ENCODE measurements at places on chromosomes 6 and 20.

DNA sequence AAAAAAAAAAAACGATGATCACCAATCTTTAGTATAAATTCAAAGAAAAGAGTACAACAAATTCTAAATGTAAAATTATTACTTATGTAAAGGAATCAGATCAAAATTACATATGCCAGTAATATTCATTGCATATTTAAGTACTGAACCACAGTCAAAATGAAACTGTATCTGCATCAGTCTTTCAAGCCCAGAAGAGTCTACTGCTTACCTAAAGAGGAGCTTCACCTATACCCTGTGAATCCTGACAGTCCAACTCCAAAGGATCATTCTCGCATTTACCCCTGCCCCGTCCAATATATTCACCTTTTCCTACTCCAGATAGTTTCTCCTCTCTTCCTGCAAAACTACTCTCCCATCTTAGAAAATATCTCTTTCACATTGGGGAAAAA, 9.2 kb downstream of the ATG5 start:
- DNase-seq = no peak

- no peak for DNase-seq
Observed at GRCh38 chr20:53943522-53944291, 126.7 kb downstream of the BCAS1 start.

GRCh38 chr6:34138914-34139510, 6.9 kb downstream of the GRM4 start:
- DNase-seq = no peak

DNA sequence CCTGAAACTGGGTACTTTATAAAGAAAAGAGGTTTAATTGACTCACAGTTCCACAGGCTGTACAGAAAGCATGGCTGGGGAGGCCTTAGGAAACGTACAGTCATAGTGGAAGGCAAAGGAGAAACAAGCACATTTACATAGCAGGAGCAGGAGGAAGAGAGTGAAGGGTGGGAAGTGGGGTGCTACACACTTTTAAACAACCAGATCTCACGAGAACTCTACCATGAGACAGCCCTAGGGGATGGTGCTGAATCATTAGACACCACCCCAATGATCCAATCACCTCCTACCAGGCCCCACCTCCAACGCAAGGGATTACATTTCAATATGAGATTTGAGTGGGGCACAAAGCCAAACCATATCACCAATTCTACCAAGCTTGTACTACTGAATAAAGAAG, 7.4 kb upstream of the FNDC1 start:
- DNase-seq = no peak

DNA sequence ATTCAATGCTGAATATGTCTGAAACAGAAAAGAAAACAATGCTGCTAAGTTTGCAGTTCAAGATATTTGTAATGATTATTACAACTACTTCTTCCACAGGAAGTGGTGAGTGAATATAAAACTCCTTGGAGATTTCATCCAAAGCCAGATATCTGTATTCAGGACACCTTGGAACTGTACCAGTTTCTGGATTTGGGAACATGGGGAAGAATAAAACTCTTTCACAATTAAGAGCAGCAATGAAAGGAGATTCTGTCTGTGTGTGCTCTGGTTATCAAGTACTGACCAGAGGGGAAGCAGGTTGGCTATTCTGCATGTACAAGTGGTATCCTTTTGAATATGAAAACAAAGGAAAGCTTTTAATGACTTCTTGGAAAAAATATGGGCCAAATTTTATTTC, 21.1 kb downstream of the ELOVL2 start:
- no peak for DNase-seq

- no peak for DNase-seq
Observed at GRCh38 chr20:63787302-63787701, 43.8 kb downstream of the ZBTB46 start.

GRCh38 chr6:64672651-64673050, 1034.4 kb downstream of the EYS start:
- no peak for DNase-seq

DNA sequence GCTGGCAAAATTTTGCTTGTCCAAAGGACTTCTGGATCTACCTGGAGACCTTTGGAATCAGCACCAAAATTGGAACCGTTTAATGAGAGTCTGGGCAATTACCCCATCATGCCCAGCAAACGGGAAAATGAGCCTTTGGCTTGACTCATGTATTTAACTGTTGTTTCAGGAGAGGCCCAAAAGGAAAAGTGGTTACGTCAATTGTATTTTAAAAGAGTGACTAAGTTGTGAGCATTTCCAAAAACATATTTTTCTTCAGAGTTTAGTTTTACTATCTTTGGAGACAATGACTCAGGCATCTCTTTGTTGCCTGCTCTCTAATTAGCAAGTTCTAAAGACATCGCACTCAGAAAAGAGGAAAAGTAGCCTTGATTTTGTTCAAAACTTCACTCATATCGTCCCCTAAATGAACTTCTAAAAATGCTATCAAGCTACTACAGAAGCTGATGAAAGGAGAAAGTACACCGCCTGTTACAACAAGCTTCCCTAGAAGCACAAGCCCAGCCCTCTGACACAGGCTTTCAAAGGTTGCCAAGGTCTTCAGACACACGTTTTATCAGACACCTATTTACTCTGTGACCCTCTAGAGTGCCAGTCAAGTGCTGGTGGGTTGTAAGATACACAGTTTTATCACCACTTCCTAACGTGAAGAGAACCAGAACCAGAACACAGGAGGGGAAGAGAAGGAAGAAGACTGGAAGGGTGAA, 146.2 kb downstream of the TBX18 start:
- DNase-seq = peak; percentile 64

DNA sequence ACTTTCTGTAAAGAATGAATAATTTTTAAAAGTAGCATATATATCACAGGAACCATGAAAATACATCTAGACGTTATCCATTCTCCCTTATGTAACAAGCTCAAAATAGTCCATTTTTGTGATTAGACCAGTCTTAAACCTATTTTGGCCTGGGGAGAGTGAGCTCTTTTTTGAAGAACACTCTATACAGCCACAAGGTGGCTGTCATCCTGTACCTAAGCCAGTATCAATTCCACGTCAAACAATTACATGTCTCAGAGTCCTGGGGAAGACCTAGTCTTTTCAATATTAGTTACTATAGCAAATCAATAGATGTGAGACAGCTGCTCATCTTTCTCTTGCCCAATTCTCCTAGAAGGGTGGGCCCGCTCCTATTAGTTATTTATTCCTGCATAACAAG, 28.4 kb downstream of the FBXO5 start:
- no peak for DNase-seq

DNA sequence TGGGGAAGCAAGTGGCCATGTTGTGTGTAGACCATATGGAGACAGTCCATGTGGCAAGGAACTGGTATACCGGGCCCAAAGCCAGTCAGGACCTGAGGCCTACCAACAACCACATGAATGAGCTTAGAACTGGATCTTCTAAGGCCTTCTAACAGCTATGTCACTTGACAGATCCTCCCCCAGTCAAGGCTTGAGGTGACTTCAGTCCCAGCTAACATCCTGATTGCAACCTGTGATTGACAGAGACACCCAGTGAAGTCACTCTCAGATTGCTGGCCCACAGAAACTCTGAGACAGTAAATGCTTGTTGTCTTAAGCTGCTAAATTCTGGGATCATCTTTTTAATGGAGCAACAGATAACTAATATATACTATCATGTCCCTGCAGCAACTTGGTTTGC, 32.9 kb downstream of the AHI1 start:
- DNase-seq = no peak

- DNase-seq = no peak
Observed at GRCh38 chr20:43046966-43047365, 142.7 kb downstream of the PTPRT start.

DNA sequence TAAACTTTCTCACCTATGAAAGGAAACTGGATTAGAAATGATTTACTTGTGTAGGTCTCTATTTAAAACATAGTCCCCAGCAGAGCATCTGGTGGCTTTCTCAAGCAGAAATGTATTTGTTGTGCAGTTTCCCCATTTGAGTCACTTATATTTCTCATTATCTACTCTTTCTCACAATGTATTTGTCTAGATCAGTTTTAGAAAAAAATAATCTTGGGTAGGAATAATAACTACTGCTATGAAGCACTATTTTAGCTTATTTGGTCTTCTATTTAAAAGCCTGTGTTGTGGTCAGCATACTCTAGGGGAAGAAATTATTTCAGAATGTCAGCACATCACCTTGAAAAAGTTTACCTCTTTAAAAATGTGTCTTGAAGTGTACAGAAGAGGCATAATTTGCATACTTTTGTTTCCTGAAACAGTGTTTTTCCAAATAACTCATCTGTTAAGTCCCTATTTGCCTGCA, 60.9 kb upstream of the PRL start:
- no peak for DNase-seq

- no peak for DNase-seq
Observed at GRCh38 chr6:167763056-167763944, 63.4 kb upstream of the AFDN start.

DNA sequence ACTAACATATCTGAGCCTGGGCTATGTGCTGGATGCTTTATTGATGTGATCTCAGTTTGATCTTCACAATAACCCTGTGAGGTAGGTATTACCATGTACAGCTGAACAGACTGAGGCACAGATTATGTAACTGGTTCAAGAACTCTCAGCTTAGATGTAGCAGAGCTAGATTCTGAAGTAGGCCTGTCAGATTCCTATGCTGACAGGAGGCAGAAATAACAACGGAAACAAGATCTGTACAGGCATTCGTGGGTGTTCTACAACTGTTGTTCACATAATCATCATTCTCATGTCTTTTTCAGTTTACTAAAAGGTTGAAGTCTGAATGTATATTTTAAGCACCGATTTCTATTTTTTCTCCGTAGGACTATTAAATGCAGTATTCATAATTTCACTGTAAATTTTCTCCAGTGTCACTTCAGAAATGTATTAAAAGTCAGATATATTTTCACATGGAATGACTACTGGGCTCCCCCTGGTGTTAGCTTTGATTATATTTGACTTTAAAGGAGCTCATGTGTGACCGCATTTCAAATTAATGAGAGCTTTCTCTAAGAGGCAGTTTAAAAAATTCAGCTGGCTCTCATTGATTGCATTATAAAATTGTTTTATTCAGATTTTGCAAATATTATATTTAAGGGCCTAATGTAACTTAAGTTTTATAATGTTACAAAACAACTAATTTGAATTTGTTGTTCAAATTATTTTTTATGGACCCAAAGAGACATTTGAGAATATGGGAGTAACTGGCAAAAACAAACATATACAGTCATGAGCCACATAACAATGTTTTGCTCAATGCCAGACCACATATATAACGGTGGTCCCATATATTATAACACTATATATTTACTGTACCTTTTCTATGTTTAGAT, 36.4 kb upstream of the SLC17A4 start:
- no peak for DNase-seq

DNA sequence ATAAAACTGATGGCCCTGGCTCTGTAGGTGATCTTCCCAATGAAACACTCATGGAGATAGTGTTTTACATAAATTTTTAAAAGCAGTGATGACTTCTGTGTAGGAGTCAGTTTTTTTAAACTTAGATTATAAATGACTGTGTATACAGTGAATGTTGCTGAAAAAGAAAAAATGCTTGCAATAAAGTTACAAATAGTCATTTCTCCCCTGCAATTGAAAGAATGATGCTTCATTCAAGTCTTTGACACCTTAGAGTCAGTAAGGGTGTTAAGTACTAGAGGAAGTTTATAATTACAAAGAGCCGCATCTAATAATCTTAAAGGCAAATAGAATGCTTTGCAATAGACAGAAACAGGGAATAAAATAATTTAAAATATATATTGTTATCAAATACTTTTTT, 27.6 kb downstream of the ZNF292 start:
- no peak for DNase-seq

DNA sequence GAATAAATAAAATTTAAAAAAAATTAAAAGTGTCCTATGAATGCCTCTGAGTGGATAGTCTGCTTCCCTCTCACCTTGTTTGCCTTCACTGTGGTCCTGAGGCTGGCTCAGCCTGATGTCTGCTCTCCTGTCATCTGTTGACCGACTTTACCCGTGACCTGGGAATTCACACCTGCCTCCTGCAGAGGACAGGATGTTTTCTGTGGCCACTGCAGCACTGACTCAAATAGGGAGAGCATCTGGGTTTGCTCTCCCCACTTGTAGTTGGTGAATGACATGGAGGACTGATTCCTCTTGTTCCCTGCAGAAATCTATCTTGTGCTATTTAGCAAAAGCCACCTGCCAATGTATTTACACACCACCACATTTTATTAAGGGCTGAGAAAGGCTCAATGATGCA, 52.4 kb upstream of the ERVFRD-1 start:
- DNase-seq = no peak

GRCh38 chr6:70586114-70586513, 19.4 kb downstream of the SDHAF4 start:
- DNase-seq = no peak

- no peak for DNase-seq
Observed at GRCh38 chr20:57844626-57845596, 135.1 kb upstream of the PMEPA1 start.

DNA sequence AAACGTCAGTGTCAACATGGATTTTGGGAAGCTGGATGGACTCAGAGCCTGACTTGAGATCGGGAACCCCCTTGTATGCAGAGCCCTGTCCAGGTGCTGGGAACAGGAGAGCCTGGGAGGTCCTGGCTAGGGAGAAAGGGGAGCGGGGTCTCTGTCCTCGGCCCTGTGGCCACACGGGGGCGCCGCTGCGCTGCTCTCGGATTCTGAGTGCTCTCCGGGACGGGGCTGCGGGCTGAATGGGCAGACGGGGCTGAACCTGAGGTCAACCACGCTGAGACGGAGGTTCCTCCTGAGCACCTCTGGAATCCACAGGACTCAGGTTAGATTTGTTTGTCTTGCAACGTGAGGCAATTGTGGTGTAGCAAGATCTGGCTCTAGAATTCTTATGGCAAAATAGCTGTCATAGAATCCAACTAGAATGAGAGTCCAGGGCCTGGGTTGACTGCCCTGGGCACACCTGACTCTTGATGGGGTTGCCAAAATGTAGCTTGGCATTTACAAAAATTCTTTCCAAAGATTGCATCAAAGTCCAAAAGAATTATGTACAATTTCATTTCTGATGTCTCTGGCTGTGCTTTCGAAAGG, 20.6 kb upstream of the HLA-F start:
- DNase-seq = no peak

- no peak for DNase-seq
Observed at GRCh38 chr6:24721461-24722215, 2.7 kb upstream of the C6orf62 start.

- no peak for DNase-seq
Observed at GRCh38 chr6:104940893-104941728, 15.8 kb upstream of the LIN28B start.

- no peak for DNase-seq
Observed at GRCh38 chr20:63969838-63970713, at the start of gene ZNF512B. Gene ZNF512B, minus strand, starts transcription at chr20:63969930. Its CDS starts 1,980 bp downstream, at chr20:63967950.

GRCh38 chr6:169533301-169534038, 168.4 kb downstream of the WDR27 start:
- no peak for DNase-seq

GRCh38 chr6:126662966-126663365, 323.1 kb downstream of the CENPW start:
- no peak for DNase-seq

- no peak for DNase-seq
Observed at GRCh38 chr6:169984181-169985120, 233.0 kb downstream of the ERMARD start.

- DNase-seq = no peak
Observed at GRCh38 chr20:53303413-53303760, 290.3 kb downstream of the ZNF217 start.

Measured in skeletal muscle cell (primary cell).